ENCODE measurements at places on chromosomes 5 and 9.

- DNase-seq: no peak
These were observed 102.4 kb upstream of the PJA2 start for GRCh38 chr5:109511980-109512734.

DNA sequence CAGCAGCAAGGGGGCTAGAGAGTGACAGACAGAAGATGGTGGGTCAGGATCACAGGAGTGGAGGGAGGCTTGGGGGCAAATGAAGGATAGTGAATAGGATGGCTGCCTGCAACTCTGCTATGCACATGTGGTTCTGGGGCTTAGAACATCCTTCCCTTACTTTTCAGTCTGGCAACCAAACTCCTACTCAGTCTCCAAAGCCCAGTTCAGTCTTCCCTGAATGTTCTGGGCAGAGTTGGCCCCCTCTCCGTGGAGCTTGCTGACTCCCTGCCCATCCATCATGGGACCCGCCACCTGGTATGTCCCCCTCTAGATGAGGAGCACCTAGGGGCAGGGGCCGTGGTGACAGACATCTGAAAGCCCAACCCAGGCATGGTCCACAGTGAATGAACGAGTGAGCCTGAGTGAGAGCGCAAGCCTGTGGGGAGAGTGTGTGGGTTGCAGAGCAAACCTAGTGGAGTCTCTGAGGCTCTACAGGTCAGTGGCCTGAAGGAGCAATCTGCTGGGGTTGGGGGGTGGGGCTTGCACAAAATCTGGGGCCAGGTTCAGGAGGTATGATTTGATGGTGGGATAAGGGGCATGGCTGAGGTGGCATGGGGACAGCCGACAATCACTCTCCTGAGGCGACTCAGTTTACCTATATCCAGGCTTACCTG lies 180.6 kb downstream of the FGF18 start:
- DNase-seq: no peak

- DNase-seq: no peak
These were observed 17.7 kb upstream of the AUH start for GRCh38 chr9:91379426-91379825.

DNA sequence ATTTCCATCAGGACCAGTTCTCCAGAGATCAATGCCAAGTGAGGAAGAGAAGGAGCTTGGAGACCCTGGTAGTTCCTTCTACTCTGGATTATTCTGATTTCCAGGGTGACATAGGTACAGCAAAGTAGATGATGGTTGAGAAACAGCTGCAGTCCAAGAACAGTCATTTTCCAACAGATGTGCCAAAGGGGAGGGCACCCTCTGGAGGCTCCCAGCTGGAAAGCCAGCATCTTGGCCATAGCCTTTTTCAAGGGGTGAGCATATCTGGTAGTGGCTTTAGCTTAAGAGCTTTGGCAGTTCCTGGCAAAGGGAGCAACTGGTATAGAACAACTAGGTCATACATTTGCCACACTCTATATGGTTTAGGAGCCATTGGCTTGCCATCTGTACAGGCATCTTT lies 492.7 kb downstream of the RASEF start:
- DNase-seq: no peak

GRCh38 chr9:129263836-129264235 lies 85.8 kb upstream of the IER5L start:
- DNase-seq: no peak

DNA sequence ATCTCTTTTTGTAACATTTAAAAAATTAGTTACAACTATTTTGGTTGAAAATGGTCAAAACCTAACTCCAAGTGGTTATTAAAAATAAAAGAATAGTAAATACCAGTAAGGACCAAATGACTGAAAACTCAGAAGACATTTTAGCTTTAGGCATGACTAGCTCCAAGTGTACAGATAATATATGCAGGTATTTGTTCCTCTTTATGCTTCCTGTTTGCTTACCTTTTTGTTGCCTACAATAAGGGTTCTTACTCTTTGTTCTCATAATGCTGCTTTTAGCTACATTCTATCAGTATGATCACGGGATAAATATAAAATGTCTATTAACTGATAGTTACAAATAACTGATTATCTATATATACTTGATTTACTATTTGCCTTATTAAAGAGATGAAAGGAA lies 259.6 kb downstream of the CDH12 start:
- DNase-seq: no peak

DNA sequence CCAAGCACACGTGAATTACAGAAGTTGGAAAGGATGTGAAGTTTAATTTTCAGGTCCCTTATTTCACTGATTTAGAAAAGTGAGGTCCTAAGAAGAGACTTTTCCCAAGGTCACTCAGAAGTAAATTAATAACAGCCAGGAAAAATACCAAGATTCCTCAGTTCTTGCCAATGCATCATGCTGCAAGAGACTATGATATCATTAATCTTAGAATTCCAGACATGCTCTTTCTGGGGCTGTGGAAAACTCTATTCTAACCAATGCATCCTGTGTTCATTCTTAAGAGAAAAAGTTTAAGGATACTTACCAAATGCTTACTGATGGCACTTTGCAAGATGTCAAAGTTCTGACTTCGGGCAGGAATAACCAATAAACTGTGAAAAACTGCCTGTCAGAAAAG lies 42.8 kb downstream of the TEX10 start:
- DNase-seq: no peak

- peak; percentile 48 for DNase-seq
These were observed 158.1 kb downstream of the C9orf152 start for GRCh38 chr9:110049699-110050450.

Measured in Karpas-422 (cell line).